Right atrium auricular region (tissue), 2 donors: ENCODE measurements at places on chromosomes 7 and 10. TPM values are rescaled to one million over a fixed set of nuclear protein-coding genes. Genes with fewer than 3 reads are reported as not detected.
A peak's percentile ranks its signal among the peaks of the same experiment; 100 is the strongest.

The TSPAN13 gene
- 5.1 TPM for total RNA-seq

DNA sequence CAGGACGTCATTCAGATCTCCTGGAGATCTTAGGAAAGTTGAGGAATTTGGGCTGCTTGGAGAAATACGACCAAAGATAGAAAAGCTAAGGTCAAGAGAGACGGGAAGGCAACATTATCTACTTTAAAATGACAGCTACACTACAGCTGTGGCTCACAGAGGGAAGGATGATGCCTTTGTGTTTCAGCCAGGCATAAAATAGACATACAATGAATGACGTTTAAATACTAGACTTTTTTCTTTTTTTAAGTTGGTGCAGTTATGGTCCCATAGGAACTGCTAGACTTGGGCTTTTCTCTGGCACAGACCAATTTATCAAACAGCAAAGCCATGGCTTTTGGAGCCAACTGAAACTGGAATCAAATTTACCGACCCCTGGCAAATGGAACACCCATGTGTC is 164.8 kb downstream of the MAGI2 start:
- no peak overlapping the region for H3K4me3 ChIP-seq
- no peaks in the 10 kb centered on the region for H3K27me3 ChIP-seq
- H3K4me1 ChIP-seq, result no peaks in the 10 kb centered on the region
- DNase-seq, result no peak

DNA sequence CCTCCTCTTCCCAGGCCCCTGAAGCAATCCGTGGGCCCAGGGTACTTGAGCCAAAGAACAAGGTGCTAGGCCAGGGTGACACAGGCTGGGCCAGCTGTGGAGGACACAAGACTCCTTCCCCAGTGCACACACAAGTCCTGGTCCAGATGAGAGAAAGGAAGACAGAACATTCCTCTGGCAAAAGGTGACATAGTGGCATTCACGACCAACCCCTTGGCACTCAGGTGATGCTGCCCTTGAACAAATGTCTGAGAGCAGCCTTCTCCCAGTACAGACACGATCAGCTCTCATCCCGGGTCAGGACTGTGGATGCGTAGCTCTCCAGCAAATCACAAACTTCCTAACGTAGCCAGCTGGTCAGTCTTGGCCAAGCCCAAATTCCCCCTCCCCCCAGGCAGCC is 118.5 kb downstream of the OAT start:
- H3K4me1 ChIP-seq, result no peaks in the 10 kb centered on the region
- DNase-seq, result no peak
- no peaks in the 10 kb centered on the region for H3K27me3 ChIP-seq
- no peak overlapping the region for H3K27ac ChIP-seq
- H3K36me3 ChIP-seq, result no peaks in the 10 kb centered on the region

- H3K4me1 ChIP-seq, result no peaks in the 10 kb centered on the region
- DNase-seq, result no peak
- no peaks in the 10 kb centered on the region for H3K36me3 ChIP-seq
These were observed 67.6 kb downstream of the CAV1 start for GRCh38 chr7:116592445-116592844.

DNA sequence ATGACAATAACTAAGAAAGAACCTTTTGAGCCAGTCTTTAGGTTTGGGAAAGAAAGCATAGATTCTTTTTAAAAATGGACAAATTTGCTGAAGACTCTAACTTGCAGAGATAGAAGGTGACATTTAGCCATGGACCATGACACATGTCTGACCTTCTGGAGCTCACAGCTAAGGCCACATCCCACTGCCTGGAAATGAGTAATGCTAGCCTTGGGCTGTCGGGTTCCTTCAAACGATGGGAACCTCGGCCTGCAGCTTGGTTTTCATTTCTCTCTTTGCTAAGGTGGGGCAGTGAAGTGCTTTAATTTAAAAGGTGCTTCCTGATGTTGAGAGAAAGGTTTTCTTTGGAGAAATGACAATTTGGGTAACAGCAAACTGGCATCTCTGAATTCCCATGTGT is 223.2 kb downstream of the FANK1 start:
- H3K36me3 ChIP-seq, result no peaks in the 10 kb centered on the region
- H3K27ac ChIP-seq, result no peak overlapping the region
- H3K4me1 ChIP-seq, result no peaks in the 10 kb centered on the region
- H3K27me3 ChIP-seq, result no peaks in the 10 kb centered on the region

DNA sequence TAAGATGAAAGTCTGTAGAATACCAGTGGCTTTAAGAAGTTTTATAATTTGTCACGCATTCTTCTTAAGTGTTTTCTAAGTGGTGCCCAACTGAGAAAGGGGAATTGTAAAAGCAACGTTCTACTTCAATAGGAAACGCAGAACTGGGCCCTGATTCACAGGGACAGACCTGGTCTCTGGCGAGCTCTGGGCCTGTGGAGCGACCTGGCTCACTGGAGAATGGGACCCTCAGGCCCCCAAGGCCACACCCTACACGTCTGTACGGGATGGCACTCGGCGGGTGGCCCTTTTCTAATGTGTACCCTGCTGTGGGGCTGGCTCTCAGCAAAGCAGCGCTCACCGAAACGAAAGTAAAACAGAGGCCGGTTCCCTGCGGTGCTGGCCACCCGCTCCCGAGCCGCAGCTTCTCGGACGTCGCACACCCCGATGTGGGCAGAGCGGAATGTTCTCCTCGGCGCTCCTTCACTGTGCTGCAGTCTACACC is 205.0 kb downstream of the DIP2C start:
- H3K36me3 ChIP-seq, result no peaks in the 10 kb centered on the region
- H3K27me3 ChIP-seq, result no peaks in the 10 kb centered on the region
- peaks cover 30% of the 10 kb centered on the region for H3K4me1 ChIP-seq
- peak overlapping the region; percentile 12 for H3K4me3 ChIP-seq
- peak overlapping the region; percentile 19 for H3K27ac ChIP-seq

- no peaks in the 10 kb centered on the region for H3K27me3 ChIP-seq
- no peaks in the 10 kb centered on the region for H3K4me1 ChIP-seq
- no peak overlapping the region for H3K27ac ChIP-seq
- DNase-seq, result no peak
These were observed 4.3 kb upstream of the GIMAP5 start for GRCh38 chr7:150732786-150733481.

The BHLHA15 gene
- total RNA-seq, result not detected

DNA sequence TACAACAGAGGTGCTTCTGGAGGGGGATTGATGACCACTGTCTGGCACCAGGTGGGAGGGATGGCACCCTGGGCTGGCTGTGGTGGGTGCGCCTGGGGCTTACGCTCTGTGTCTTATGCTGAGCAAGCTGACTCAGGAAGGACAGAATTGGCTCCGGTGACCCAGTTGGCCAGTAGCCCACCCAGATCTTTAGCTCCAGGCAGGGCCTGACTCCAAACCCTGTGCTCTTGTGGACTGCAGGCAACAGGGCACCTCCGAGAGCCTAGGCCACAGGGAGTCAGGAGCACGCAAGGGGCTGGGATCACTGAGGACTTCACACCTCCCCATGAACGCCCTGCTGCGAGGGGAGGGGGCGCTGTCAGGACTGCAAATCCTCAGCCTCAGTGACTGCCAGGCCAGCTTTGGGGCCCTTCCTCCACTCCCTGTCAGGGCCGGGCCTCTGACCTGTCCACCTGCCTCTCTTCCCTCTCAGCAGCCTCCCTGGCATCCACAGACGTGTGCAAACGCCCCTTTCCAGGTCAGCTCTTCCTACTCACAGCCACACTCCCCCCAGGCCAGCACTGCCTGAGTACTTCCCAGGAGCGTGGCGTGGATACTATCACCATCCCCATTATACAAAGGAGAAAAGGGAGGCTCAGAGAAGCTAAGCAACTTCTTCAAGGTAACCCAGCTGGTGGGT is 118.7 kb downstream of the SLIT1 start:
- DNase-seq, result no peak
- no peaks in the 10 kb centered on the region for H3K27me3 ChIP-seq
- H3K36me3 ChIP-seq, result no peaks in the 10 kb centered on the region
- H3K4me1 ChIP-seq, result no peaks in the 10 kb centered on the region
- no peak overlapping the region for H3K27ac ChIP-seq

DNA sequence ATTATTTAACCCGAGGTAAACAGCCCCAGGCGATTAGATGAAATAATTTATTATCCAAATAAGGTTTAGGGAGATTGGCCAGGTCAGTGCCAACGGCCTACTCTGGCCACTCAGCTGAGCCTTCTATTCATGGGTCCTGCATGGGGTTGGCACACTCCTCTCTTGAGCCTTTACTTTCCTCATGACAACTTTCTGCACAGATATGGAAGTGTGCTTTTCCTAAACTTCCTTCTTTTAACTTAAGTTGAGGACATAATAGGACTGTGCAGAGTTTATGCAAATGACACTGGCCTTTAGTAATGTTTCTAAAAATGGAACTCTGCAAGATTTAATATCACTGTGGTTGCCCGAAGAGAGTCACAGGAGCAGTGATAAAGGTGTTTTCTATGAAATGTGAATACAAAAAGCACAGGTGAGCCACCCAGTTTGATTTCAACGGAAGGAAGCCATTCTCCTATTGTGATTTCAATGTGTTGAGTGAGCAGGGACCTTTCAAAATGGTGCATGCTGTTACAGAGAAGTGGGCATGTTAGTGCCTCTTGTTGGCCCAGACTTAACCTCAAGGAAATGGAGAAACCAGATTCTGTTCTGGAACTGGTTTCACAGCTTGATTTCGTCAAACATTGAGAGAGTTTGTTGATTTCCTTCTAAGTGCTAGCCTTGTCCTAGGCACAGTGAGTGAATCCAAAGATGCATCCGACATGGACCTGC is 55.7 kb downstream of the LYZL2 start:
- no peak overlapping the region for H3K4me3 ChIP-seq
- no peak for DNase-seq
- H3K36me3 ChIP-seq, result no peaks in the 10 kb centered on the region
- no peaks in the 10 kb centered on the region for H3K27me3 ChIP-seq
- H3K27ac ChIP-seq, result no peak overlapping the region

The HTR5A gene
- total RNA-seq, result not detected

DNA sequence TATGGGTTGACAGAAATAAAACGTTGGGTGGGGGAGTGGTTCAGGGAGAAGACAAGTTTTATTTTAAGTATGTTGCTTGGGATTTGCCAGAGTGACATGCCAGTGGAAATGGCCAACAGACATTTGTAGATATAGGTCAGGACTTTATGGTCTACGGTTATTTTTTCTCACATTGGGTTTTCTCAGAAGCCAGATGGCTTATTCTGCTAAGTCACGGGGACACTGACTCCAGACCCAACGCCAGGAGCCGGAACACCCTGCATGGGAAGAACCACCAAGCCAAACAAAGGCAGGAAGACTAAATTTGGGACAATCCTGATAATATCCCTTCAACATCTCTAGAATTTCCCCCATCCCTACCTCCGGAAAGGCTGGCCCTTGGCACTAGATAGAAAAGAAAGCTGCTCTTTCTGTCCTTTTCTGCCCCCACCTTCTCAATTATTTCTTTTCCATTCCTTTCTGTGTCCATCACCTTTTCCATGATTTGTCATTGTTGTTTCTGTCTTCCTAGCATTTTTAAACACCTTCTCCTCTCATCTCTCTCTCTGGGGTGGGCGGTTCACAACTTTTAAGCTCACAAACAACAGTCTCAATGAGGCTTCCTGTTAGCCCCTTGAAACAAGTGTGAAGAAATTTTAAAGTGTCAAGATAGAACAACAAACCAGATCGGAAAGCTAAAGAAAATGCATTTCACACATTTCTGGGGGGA is 44.7 kb downstream of the TBXAS1 start:
- peak; percentile 57 for DNase-seq
- no peaks in the 10 kb centered on the region for H3K36me3 ChIP-seq
- H3K27me3 ChIP-seq, result no peaks in the 10 kb centered on the region
